Activated naive CD8-positive, alpha-beta T cell treated with anti-CD3 and anti-CD28 coated beads, Interleukin-2, amount 50 U/mL, for 16 hours (primary cell): ENCODE measurements at places on chromosomes 5 and 9.

- DNase-seq = no peak
Observed at GRCh38 chr5:87754009-87754757, 341.5 kb upstream of the CCNH start.

DNA sequence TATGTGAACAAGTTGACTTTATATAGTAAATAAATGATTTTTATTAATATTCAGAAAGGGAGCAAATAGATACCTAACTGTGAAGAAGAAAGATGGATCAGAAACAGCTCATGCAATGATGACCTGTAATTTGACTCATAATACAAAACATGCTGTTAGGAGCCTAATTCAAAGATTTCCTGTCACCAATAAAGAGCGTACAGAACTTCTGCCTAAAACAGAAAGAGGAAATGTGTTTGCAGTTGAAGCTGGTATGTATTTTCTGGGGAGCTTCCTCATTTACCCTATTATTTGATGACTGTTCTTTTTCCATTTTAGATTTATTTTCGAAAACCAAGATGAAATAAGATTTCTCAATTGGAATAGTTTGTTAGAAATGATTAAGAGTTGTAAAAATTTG lies 11.4 kb downstream of the YTHDC2 start:
- no peak for DNase-seq

DNA sequence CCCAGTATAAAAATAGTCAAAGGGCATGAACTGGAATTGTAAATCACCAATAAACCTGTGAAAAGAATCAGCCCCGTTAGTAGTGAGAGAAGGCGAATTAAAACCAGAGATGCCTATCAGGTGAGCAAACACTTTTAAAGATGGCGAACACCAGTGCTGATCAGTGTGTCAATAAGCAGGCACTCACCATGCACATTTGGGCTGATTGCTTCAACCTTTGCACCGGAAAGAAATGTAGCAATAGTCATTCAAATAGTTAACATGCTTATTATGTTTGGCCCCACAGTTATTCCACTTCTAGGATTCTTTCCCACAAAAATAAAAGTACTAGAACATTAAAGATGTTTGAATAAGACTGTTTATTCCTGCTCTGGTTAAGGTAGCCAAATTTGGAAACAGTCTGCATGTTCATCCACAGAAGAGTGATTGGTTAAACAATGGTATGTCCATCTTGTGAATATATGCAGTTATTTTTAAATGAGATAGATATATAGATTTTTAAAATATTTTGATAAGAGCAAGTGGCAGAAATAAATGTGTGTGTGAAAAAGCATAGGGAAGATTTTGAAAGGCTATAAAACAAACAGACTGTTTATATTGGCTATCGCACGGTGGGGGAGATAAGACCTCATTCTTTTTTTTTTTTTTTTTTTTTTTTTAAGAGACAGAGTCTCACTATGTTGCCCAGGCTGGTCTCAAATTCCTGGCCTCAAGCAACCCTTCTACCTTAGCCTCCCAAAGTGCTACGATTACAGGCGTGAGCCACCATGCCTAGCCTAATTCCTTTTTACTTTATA lies 112.2 kb downstream of the PIP5K1B start:
- DNase-seq = no peak

DNA sequence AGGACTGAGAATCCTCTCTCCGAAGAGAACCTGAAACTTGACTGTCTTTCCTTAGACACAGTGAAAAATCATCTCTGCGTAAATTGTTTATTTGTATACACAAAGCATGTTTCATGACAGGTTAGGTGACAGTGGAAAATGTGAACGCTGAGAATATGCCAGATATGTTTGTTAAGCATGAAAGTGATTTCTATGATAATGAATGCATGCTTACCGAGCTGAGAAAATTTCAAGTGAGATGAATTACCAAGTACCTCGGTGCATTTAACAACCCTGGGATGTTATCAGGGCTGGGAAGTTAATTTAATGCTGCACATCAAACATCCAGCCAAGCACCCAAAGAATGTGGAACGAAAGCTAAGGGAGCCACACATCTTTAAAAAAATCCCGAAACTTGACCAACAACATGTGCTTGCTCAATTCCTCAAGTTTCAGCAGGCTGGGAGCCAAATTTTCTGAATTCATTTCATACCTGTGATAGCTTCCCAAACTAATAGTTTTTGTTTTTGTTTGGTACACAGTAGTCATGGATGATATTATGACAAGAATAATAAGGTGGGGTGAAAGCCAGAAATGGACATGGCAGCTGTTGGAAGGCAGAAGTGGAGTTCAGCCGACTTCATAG lies 336.9 kb downstream of the ARHGEF28 start:
- no peak for DNase-seq
